Putamen (tissue), 1 donor: ENCODE measurements at places on chromosomes 4 and X.

DNA sequence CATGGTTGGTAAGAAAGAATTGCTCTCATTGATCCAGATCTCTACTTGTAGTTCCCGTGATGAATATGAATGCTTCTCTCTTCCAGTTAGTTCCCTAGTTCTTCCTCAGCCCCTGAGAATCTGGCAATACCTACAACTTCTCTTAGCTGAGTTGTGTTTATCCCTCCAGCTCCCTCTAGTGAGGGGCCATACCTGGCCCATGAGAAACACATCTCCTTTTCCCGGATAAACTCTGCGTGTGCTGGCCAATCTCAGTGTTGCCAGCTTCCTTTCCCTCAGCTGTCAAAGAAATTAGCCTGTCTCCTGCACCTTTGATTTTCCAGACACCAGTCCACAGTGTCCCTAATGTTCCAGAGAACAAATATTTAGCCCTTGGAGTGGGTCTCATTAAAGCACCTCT is 5.7 kb downstream of the CBLL2 start:
- DNase-seq: no peak

DNA sequence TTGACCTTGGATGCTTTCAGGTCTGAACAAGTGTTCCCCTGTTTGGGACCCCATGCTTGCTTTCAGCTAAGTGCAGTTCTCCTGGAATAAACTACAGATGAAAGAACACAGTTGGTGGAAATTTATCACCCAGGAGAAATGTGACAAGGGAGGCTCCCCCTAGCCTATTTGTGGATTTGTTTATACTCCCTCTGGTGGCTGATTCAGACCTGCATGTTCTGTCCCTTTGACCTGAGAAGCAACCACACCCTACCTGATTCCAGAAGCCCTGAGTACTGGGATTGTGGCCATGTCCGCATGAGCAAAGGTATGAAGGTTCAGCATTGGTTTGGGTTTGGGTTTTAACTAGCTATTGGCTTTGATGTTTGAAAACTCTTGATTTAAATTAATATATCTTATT is 440.9 kb downstream of the MID1IP1 start:
- no peak for DNase-seq

DNA sequence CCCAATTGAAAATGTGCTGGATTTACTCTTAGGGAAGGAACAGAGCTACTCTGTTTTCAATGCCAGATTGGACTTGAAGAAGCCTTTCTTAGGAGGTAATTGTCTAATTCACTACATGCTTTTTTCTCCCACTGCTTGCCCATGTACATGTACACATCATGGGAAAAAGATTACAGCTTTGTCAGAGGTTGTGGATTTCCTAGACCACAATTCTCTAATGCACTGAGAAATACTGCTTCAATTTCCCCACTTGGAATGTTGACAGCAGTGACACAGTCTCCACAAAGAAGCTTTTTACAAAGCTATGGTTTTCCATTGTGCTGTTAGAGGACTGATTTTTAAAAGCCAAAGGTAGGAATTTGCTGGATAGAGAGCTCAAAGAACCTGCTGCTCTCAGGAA is 19.5 kb downstream of the ZAR1 start:
- peak; percentile 43 for DNase-seq

GRCh38 chr4:37431417-37431743 is 186.8 kb downstream of the NWD2 start:
- DNase-seq: no peak

- no peak for DNase-seq
Measured at GRCh38 chr4:88171206-88171605, 12.8 kb upstream of the ABCG2 start.

DNA sequence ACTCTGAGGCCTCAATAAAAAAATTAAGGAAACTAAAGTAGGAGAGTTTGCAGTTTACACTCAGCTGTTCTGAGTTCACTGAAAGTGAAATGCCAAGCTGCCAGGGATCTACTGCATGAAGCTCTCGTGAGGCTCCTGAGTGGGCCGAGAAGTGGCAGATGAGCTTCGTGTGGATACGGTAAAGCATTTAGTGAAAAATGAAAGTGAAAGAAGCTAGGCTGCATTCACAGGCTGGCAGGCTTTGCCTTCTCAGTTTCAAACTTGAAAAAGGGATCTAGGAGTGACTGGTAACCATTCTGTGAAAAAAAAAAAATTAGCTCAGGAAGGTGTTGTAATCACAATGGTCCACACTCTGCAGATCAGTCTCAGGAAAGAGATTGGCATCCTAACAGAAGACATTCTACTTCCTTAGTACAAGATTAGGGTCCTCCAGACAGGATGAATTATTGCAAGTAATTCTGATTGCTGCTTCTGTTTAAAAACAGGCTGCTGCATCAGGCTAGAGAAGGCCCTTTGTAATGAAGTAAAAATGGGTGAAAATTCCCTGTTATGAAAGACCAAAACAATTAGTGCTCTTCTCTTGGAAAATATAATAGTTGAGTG is 679.9 kb downstream of the RPA4 start:
- DNase-seq: peak; percentile 12

GRCh38 chr4:48341776-48342605 is 662 bp downstream of the SLAIN2 start:
- peak; percentile 39 for DNase-seq

- DNase-seq: no peak
Measured at GRCh38 chrX:117711782-117712181, 404.8 kb downstream of the KLHL13 start.

DNA sequence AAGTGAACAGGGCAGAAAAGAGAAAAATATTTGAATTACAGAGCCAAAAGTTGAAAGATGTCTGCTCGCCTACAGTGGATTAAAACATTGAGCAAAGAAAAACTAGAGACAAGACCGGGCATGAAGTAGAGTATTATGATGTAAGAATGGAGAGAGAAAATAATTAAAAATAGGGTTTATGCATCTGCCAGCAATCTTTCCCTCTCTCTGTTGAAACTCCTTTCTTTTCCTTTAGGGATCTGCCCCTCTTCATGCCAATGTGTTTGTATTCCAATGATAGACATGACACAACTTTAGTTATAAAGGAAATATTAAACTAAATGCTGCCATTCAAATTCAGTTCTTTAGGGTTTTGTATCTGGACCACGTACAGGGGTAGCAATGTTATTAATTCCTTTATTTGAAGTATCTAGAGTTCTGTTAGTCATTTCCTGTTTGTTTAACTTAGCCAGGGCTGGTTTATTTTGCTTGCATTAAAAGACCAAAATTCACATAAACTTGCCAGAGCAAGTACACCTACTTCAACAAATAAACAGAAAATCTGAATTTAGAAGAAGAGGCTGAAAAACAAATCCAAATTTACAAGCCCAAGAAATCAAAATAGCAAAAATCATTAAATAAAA is 202.6 kb downstream of the SPOCK3 start:
- no peak for DNase-seq

GRCh38 chr4:78749258-78749971 is 26.7 kb upstream of the BMP2K start:
- no peak for DNase-seq

GRCh38 chr4:69075061-69075792 is 21.0 kb upstream of the UGT2B7 start:
- no peak for DNase-seq

- no peak for DNase-seq
Measured at GRCh38 chr4:165384598-165384997, 5.8 kb downstream of the CPE start.

DNA sequence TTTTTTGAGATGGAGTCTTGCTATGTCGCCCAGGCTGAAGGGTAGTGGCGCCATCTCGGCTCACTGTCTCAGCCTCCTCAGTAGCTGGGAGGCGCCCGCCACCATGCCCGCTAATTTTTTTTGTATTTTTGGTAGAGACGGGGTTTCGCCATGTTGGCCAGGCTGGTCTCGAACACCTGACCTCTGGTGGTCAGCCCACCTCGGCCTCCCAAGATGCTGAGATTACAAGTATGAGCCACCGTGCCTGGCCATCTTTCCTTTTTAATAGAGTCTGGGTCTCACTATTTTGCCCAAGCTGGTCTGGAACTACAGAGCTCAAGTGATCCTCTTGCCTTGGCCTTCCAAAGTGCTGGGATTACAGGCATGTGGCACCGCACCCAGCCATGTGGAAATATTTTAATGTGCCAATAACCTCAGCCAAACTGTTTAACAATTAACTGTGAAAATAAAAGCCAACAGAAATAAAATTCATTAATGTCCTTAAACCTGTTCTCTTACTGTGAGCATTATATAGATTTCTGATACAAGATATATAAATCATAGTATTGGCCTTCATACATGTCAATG is 16.3 kb downstream of the PDS5A start:
- no peak for DNase-seq

- no peak for DNase-seq
Measured at GRCh38 chr4:139214039-139214534, 37.1 kb upstream of the ELF2 start.

DNA sequence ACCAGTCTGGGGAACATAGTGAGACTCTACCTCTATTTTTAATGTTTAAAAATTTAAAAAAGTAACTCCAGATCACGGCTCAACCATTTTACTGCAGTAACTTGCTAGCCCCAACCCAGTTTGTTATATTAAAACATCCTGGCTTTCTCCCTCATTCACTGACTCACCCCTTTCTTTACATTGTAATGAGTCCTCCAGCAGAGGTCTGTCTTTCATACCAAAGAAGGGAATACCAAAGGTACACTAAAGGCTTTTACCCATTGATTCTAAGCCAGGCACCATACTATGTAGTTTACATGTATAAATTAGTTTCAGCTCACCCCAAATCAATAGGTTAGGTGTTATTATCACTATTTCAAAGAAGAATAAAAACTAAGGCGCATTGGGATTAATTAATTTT is 286.9 kb downstream of the PACRGL start:
- DNase-seq: no peak

- DNase-seq: no peak
Measured at GRCh38 chr4:7716010-7716721, 223.5 kb downstream of the AFAP1 start.

DNA sequence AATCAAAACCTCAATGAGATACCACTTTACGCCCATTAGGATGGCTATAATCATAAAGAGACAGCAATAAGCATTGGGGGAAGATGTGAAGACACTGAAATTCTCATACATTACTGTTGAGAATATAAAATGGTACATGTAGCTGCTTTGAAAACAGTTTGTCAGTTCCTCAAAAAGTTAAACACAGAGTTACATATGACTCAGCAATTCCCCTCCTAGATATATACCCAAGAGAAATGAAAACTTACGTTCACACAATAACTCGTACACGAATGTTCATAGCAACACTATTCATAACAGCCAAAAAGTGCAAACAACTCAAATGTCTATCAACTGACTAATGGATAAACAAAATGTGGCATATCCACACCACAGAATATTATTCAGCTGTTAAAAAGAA is 36.6 kb downstream of the PHF8 start:
- DNase-seq: no peak

DNA sequence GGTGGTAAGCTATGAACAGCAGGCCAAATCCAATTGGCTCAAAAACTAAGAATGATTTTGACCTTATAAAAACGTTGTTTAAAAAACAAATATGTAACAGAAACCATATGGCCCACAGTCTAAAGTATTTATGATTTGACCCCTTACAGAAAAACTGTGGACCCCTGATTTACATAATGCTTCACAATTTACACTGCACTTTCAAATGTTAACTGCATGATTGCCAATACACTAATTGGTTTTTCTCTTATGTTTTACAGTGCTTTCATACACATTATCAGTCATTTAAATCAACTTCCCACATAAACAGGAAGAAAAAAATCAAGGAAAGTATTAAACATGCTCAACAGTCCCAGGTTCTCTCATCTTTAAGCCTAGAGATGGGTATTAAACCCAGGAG is 262.6 kb downstream of the CHIC1 start:
- DNase-seq: no peak

- no peak for DNase-seq
Measured at GRCh38 chr4:114807357-114807756, 208.8 kb downstream of the UGT8 start.

DNA sequence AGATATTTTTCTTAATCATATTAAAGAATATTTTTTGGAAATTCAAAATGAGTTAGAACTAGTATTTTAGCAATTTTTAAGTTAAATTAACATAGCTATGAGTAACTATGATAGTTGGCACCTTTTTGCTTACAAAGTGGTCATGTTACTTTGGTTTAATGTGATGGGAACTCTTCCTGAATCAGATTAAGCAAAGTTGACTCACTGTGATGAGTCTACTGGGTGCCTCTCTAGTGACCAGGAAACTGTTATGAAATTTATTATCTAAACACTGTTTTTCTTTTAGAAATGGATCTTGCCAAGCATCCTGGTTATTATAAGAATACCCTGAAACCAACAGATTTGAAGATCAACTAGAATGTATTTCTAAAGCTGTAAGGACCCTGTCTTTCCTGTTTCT is 985.8 kb downstream of the TRAM1L1 start:
- no peak for DNase-seq

DNA sequence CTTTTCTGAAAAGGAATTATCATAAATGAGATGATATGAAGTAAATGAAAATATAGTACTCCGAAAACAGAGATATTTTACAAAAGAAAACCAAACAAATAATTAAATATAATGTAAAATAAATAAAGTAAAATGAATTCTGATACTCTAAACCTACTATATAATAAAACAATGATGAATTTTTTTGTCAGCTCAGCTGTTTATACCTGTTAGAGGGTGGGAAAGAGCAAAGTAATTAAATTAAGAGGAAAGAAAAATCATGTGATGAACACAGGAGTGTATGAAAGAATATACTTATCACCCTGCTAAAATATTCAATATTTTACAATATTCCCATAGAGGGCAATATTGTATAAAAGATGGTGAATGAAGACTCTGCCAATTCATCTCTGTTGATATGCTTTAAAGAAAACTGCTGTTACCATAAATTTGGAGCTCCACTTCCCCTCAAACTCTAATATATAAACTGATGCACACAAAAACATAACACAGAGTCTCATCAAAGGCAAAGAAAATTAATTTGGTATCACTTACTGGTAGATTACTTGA is 6.5 kb upstream of the NDST4 start:
- no peak for DNase-seq

- DNase-seq: peak; percentile 24
Measured at GRCh38 chr4:77581724-77582123, 23.9 kb upstream of the CXCL13 start.

DNA sequence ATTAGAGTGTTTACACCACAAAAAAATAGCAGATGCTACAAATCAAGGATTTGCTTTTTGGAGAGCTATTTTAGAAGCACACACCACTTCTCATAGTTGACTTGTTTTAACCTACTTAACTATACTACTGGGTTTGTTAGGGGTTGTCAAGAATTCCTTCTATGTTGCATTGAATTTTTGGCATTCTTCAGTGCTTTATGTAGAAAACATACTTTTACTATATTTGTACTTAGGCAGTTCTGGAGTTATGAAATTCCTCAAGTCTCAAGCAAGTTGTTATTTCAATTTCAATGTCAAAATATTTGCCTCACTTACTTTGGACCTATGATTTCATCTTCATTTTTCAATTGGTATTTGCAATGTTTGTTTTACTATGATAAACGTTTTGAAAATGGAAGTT is 449.6 kb downstream of the GLUD2 start:
- DNase-seq: no peak

- no peak for DNase-seq
Measured at GRCh38 chr4:37197899-37198298, 46.6 kb upstream of the NWD2 start.

- DNase-seq: no peak
Measured at GRCh38 chr4:7254736-7255487, 62.6 kb downstream of the SORCS2 start.

GRCh38 chr4:167688660-167689142 is 403.6 kb upstream of the ANXA10 start:
- no peak for DNase-seq

- peak; percentile 16 for DNase-seq
Measured at GRCh38 chr4:11650801-11651596, 222.3 kb upstream of the HS3ST1 start.
